ENCODE measurements at places on chromosomes 5 and 9.
A peak's percentile ranks its signal among the peaks of the same experiment; 100 is the strongest.

GRCh38 chr9:110996436-110997220 lies 41.6 kb downstream of the LPAR1 start:
- DNase-seq, result no peak

DNA sequence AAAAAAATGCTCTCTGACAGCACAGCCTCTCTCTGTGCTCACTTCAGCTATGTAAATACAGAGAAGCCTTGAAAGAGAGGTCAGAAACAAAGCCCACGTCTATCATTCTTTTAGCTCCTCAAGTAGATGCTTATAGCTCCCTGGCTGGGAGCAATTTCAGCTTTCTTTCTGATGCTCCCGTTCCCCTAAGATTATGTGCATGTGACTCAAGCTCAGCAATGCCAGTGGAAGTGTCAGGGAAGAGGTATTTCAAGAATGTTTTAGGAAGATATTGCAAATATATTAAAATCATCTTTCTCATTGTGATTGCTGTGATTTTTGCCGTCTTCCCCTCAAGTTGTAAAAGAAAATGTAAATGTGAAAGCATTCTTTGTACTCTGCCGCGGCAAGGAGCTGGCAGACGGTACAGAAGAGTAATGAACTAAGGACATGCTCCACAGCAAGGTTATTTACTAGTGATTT lies 1353.7 kb upstream of the ACO1 start:
- no peak for DNase-seq

- DNase-seq, result no peak
These were observed 457.3 kb downstream of the RAB3C start for GRCh38 chr5:59040024-59040803.

- peak; percentile 23 for DNase-seq
These were observed 1.7 kb upstream of the NTMT1 start for GRCh38 chr9:129624168-129624759.

GRCh38 chr5:146541958-146542849 lies 26.2 kb upstream of the GPR151 start:
- peak; percentile 79 for DNase-seq

- no peak for DNase-seq
These were observed 214.6 kb upstream of the POU5F2 start for GRCh38 chr5:93956006-93956405.

DNA sequence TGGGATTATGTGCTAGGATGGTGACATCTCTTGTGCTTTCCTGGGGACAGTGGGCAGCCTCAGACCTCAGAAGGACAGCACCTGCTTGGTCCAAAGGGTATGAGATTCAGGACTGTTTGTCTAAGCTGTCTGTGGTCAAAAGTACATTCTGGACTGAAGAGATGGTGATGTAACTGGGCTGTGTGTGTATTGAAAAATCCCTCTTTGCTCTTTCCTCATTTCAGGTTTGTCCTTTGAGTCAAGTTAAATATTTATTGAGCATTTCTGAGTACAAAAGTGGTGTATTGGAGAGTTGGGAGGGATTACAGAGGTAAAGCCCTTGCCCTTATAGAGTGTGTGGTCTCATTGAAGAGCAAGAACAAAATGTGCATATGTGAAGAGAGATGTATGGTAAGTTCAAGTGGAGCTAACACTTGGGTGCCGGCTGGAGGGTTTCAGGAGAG lies 46.7 kb downstream of the RCL1 start:
- DNase-seq, result no peak

DNA sequence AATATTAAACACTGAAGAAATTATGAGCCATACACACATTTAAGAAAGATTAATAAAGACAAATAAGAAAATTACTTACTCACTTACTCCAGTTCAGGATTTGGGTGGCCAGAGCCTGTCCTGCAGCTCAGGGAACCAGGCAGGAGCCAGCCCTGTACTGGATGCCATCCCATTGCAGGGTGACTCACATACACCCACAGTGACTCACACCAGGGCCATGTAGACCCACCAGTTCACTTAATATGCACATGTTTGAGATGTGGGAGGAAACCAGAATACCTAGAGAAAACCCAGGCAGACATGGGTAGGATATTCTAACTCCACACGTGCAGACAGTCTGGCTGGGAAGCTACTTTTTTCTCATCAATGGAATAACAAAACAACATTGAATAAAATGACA lies 49.6 kb upstream of the ADRB2 start:
- DNase-seq, result no peak

- no peak for DNase-seq
These were observed 350.9 kb upstream of the ACTBL2 start for GRCh38 chr5:57833489-57833888.

DNA sequence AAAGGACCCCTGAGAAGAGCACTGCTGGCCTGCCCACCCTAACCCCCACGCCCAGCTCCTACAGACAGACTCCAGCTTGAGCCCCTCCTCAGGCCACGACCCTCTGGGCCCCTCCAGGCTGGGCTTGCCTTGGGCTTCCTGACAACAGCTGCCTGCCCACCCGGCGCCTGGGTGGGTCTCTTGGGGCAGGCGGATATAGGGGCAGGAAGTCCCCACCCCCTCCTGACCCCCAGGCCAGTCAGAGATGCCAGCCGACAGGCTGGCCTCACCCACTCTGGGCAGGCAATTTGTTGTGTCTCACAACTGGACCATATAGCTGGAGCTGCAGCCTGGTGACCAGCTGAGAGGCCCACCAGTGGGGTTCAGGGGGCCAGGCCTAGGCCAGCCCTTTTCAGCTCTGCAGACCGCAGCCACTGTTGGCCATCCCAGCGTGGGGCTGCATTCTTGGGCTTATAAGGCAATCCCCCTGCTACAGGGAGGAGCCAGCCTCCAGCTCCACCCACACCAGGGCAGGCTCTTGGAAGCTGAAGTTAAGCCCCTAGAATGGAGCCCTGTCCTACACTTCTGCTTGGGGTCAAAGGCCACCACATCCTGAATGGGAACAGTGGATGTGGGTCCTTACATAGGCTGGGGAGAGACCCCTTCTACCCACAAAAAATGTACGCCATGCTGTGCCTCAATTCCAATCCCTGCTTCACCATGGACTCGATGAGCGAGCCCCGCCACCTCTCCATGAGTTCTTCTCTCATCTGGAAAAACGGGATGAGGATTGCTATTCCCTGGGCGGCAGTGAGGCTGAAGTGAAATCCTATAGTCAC lies 2.0 kb downstream of the PDLIM7 start:
- no peak for DNase-seq

DNA sequence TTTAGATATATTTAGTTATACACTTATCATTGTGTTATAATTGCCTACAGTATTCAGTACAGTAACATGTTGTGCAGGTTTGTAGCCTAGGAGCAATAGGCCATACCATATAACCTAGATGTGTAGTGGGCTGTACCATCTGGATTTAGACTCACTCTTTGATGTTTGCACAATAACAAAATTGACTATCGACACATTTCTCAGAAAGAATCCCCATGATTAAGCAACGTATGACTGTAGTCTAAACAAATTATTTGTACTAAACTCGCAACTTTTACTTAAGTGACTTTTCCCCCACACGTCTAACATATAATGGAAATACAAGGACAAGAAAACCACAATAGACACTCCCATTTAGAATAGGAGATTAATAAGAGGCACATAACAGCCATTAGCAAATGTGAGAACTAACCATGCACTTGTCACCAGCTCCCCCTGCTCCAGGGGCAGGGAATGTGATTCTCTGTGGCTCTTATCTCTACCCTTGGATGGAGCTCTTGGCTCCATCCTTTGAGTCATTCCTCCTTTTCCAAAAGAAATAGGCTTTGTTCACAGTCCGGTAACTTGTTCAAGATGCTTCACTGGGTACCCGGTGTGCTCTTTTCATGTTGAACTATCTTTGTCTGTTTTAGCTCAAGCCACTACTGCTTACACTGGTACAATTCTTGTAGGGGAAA lies 8.7 kb upstream of the B4GALT1 start:
- DNase-seq, result no peak

DNA sequence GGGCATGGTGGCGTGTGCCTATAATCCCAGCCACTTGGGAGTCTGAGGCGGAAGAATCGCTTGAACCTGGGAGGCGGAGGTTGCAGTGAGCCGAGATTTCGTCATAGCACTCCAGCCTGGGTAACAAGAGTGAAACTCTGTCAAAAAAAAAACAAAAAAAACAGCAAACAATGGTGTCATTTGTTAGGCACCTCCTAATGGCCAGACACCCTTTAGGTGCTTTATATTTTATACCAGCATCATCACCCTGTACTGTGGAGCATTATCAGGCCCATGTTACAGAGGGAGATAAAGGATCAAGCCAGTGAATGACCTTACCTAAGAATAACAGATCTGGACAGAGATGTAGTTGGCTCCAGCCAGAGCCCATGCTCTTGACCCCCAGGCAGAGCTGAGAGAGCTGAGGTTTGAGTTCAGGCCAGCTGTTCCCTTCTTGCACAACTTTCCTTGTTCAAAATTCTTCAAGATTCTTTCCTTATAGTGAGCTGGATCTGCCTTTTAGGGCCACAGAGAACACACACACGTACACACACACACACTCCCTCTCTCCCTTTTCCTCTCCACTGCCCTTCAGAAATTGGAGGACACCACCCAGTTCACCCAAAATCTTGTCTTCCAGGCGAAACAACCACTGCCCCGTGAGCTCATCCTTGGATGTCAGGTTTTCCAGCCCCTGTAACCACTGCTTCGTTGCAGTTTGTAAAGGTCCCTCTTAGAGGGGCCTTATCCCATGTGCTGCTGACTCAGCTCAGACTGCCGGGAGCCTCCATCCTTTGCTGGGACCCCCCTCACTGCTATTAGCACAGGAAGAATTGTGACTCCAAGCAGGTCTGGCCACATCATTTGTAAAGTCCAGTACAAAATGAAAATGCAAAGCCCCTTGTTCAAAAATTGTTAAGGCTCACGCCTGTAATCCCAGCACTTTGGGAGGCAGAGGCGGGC lies 10.4 kb upstream of the PTGES start:
- DNase-seq, result no peak

GRCh38 chr5:34977934-34978613 lies 48.7 kb downstream of the DNAJC21 start:
- DNase-seq, result no peak

DNA sequence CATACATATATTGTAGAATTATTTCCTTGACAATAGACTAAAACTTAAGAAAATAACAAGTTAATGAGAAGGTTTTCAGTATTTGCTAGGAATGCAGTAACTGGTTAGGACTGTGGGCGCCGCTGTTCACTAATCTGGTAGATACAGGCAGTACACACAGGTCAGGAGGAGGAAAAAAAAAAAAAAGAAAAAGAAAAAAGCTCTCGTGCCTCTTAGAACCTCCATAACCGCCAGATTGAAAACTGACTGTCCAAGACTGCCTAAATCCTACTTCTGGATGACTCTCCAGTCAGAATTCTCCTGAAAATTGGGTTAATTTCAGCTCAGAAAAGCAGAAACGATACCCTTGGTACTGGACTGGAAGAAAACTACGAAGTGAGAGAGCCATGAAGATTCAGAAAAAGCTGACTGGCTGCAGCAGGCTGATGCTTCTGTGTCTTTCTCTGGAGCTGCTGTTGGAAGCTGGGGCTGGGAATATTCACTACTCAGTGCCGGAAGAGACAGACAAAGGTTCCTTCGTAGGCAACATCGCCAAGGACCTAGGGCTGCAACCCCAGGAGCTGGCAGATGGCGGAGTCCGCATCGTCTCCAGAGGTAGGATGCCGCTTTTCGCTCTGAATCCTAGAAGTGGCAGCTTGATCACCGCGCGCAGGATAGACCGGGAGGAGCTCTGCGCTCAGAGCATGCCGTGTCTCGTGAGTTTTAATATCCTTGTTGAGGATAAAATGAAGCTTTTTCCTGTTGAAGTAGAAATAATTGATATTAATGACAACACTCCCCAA lies at the start of gene PCDHGA1:
PCDHGA1 (plus strand) TSS at position 216 of the 782 bp plus-strand sequence.
- no peak for DNase-seq

GRCh38 chr9:124870723-124871122 lies 8.8 kb downstream of the ARPC5L start:
- no peak for DNase-seq

DNA sequence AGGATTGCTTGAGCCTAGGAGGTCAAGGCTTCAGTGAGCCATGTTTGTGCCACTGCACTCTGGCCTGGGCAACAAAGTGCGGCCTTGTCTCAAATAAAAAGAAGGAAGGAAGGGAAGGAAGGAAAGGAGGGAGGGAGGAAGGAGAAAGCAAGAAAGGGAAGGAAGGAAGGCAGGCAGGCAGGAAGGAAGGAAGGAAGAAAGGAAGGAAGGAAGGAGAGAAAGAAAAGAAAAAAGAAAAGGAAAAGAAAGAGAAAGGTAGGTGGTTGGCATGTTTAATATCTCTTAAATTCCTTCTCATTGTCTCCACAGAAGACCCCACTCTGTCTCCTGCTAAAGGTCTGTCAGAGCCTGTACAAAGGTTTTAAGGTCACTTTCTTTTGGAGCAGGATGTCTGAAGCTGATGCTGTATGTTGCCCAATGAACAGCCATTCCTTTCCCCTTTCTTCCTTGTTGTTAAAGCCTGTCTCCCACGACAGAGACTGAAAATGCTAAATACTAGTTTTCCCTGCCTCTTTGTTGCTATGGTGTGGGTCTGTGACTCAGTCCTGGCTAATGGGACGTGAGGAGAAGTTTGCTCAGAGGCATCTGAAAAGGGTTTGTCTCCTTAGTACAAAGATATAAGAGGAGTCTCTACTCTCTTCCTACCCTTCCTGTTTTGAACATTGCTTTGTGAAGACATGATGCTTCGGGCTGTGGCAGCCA lies 213.3 kb downstream of the PCSK1 start:
- DNase-seq, result no peak

DNA sequence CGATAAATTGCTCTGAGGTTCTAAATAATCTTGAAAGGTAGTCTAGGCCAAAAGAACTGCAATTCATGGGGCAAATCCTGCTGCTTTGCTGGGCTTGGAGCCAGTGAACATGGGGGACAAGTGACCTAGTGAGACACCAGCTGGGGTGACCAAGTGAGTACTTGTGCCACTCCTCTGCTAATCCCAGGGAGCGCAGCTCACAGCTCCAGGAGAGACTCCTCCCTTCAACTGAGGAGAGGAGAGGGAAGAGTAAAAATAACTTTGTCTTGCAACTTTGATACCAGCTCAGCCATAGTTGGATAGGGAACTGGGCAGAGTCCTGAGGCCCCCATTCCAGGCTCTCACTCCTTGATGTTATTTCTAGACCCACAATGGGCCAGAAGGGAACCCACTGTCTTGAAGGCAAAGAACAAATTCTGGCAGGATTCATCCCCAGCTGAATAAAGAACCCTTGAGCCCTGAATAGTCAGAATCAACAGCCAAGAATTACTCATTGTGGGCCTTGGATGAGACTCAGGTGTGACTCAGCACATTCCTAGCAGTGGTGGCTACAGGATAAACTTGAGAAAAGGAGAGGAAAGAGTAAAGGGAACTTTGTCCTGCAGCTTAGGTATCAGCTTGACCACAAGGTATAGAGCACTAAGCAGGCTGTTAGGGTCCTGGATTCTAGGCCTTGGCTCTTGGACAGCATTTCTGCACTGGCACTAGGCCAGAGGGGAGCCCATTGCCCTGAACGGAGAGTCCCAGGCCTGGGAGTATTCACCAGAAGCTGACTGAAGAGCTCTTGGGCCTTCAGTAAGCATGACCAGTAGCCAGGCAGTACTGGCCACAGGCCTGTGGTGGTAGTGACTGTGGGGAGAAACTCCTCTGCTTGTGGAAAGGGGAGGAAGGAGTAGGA lies 288.3 kb upstream of the CDH18 start:
- DNase-seq, result no peak

DNA sequence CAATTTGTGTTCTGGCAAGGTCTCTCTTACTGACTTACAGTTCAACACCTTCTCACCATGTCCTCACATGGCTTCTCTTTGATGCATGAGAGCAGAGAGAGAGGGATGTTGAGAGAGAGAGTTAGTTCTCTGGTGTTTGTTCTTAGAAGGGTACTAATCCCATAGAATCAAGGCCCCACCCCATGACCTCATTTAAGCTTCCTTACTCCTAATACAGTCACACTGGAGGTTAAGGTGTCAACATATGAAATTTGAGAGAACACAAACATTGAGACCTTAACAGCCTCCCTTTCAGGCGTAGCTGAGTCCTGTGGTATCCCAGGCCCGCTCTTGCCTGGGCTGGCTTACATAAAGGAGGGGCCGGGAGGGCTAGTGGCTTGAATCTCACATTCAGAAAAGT lies 10.6 kb upstream of the SEMA6A start:
- no peak for DNase-seq

Data from anterior cingulate cortex (tissue), 58 donors.